ENCODE measurements at places on chromosomes 2 and 18.
A peak's percentile ranks its signal among the peaks of the same experiment; 100 is the strongest.

GRCh38 chr18:74862094-74862493 lies 264.4 kb downstream of the ZNF407 start:
- no peak for DNase-seq

DNA sequence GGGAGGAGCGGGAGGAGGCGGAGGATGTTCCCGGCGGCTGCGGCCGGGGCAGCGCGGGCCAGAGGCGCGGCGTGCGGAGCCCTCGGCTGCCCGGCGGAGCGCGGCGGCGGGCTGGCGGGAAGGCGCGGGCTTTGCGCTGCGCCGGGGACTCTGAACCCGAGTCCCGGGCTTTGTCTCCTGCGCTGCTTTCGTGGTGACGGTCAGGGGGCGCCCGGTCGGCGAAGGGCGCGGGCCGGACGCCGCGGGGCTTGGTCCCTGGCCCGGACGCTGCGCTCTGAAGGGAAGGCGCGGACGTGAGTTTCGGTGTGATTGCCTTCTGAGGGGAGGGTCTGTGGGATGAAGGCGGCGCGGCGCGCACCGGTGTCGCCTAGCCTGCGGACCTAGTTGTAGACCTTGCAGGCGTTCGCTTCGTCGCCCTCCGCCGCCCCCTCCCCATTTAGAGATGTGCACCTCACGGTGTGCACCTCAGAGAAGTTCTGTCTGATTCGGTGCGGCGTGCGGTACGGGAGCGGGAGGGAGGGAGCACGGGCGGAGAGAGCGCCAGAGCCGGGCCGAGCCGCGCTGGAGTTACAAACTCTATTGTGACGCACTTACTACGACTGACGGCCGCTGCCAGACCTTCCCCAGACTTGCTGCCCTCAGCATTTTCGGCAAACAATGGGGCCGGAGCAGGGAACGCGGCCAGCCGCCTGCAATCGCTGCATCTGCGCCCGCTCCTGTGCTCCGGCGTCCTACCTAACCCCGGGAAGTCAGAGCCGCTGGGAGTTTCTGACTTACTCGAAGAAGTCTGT lies 2.1 kb downstream of the BCL2L11 start:
- DNase-seq: no peak

- no peak for DNase-seq
Observed at GRCh38 chr2:224042191-224042696, 3.2 kb upstream of the SERPINE2 start.

DNA sequence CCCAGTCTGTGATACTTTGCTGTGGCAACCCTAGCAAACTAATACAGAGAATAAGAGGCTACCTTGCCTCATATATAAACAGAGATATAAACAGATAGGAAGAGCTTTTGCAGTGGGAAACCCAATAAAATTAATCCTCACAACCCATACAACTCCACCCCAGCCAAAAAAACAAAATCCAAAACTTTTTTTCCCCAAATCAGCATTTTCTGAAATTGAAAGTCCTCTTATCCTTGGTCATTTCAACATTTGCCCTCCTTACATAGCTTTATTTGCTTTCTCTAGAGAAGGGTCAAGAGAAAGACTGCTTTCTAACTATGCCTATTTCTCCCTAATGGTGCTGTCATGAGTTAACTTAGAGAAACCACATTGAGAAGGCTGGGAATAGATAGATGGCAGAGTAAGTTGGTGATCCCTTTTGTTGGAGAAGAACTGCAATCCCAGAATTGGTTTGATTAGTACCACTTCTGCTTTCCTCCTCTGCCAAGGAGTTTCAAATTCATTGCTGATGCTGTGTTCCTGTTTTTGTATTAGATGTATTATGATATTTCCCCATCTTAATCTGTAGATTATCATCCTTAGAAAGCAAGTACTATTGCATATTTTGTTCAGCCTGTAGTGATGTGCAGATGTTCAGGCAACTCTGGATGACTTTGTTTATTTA lies 76.5 kb upstream of the B3GNT2 start:
- no peak for DNase-seq

GRCh38 chr2:64259312-64259711 lies 115.1 kb upstream of the PELI1 start:
- DNase-seq: peak; percentile 38

GRCh38 chr2:189899101-189899500 lies 114.9 kb downstream of the PMS1 start:
- DNase-seq: no peak

DNA sequence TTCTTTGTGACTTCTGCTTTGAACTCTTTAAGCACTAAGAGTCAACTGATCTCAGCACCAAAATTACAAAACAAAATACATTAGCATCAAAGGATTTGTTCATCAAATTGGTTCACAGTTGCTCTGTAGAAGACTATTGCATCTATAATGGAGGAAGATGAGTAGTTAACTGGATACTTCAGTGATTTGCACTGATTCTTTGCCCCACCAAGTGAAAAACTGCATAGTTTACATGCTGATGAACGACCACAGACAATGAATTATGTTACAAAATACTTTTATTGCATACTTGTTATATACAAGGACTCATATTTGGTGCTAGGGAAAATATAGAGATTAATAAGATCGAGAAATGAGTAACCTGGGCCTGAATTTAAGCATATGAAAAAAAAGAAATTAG lies 107.2 kb downstream of the SCG2 start:
- DNase-seq: no peak

DNA sequence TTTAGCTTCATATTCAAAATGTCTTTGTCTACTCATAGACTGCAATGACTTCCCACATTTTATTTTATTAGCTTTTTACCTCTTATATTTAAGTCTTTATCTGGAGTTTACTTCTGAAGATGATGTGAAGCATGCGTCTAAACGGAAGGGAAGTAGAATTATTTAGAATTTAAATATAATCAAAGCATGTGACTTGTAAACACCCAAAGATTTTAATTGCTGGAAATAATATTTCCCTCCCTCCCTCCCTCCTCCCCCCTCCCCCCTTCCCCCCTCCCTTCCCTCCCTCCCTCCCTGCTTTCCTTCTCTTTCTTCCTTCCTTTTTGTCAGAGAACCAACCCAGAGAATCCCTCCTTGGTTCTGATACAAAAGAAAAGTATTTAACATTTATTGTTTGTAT lies 2.1 kb upstream of the LANCL1 start:
- DNase-seq: no peak

GRCh38 chr2:125730921-125731320 lies 925.0 kb upstream of the GYPC start:
- DNase-seq: no peak

DNA sequence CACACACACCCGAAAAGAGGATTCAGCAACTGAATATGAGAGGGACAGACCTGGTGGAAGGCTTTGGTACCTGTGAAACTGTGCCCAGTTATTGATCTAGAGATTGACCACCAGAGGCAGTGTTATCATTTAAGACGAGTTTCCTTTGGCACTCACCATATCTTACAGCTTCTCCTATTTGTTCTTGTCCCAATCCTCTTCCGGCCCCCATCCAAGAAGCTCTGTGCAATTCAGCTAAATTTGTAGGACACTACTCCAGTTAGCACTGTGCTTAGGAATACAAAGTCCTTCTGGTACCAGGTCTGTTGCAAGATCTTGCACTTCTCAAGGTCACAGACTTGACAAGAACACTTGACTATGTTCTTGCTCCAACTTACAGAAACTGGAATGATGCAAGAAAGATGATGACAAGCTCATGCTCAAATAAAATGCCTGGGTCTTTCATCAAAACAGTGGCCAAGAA lies 177.7 kb downstream of the TMEM247 start:
- DNase-seq: no peak

- DNase-seq: peak; percentile 19
Observed at GRCh38 chr18:30280861-30281470, 761.6 kb downstream of the DSC3 start.

DNA sequence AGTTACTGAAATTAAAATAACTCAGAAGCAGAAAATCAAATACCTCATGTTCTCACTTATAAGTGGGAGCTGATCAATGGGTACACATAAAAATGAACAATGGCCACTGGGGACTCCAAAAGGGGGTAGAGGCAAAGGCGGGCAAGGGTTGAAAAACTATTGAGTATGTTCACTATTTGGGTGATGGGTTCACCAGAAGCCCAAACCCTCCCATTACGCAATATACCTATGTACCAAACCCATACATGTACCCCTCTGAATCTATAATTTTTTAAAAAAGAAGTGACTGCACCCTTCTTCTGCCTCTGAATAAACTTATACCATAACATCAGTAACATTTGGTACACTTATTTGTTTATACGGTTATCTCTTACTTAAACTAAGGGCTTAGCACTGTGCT lies 119.4 kb downstream of the ZRANB3 start:
- no peak for DNase-seq

- no peak for DNase-seq
Observed at GRCh38 chr2:143140864-143141661, 11.8 kb downstream of the ARHGAP15 start.
